ENCODE measurements at places on chromosomes 1 and 21.

GRCh38 chr1:30756545-30757351, 826 bp downstream of the LAPTM5 start:
- peak; percentile 83 for DNase-seq

- DNase-seq, result no peak
These were observed 5.2 kb upstream of the FAM89A start for GRCh38 chr1:231045286-231045685.

DNA sequence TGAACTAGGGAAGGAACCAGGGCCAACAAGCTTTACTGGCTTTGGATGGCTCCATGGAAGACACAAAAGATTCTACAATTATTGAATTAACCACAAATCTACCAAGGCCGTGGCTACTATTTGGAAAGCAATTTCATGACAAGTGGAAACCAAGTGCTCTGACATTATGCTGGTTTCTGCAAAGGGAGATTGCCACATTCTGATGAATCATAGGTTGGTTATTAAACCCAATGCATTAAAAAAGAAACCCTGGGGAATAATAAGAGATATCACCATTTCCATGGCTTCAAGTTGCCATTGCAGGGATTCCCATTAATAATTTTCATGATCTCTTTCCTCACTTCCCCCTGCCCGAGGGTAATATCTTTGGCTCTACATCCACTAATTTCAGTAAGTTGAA, 359.2 kb upstream of the NCAM2 start:
- DNase-seq, result no peak

GRCh38 chr1:109768820-109769219, 5.1 kb upstream of the EPS8L3 start:
- DNase-seq, result no peak

DNA sequence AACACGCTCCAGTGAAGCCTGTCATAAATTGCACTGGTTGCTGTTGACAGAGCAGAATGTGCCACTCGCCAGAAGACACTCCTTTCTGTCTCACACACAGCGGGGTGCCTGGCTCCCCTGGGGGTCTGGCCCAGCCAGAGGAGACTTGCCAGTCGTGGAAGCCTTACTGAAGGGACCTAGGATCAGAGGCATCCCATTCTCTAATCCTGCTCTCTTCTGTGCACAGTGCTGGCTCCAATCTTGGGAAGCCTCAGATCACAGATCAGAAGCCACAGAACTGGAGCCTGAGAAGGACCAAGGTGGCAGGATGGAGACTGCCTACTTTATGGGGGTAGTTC, 1.4 kb downstream of the SLC9A1 start:
- no peak for DNase-seq

GRCh38 chr1:101153692-101154091, 83.1 kb upstream of the S1PR1 start:
- no peak for DNase-seq

DNA sequence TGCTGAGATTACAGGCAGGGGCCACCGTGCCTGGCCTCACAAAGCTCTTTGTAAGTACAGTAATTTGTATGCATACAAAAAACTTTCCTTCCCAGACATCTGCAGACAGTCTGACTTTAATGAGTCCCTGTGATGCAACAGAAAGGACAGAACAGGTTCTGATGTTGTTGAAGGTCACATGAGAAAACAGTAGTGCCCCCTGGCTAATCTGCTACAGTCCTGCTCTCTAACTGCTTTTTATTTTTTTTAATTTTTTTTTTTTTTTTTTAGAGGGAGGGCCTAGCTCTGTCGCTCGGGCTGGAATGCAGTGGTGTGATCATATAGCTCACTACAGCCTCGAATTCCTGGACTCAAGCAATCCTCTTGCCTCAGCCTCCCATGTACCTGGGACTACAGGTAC, 36.7 kb downstream of the ACBD3 start:
- no peak for DNase-seq

GRCh38 chr1:70429219-70429618, 18.2 kb downstream of the CTH start:
- DNase-seq, result no peak

DNA sequence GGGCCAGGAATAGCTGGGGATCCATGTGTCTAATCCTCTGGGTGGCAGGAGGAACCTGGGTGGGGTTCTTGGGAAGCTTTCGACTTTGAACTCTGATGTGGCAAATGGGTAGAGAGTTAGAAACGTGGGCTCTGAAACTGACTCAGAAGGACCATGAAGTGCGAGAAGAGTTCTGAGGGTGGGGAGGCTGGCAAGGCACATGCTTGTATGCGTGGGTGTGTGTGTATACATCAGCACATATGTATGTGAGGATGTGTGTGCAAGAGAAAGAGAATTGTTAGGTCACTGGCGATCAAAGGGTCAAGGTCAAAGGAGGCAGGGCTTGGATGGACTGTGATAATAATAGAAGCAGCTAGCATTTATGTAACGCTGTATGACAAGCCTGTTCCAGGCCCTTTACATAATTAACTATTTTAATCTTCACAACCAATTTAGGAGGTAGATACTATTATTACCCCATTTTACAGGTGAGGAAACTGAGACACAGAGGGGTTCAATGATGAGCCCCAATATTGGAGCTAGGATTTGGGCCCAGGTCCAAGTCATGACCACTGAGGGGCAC, 84.5 kb upstream of the POU3F1 start:
- no peak for DNase-seq

- no peak for DNase-seq
These were observed 862.7 kb downstream of the NCAM2 start for GRCh38 chr21:21860888-21861287.

DNA sequence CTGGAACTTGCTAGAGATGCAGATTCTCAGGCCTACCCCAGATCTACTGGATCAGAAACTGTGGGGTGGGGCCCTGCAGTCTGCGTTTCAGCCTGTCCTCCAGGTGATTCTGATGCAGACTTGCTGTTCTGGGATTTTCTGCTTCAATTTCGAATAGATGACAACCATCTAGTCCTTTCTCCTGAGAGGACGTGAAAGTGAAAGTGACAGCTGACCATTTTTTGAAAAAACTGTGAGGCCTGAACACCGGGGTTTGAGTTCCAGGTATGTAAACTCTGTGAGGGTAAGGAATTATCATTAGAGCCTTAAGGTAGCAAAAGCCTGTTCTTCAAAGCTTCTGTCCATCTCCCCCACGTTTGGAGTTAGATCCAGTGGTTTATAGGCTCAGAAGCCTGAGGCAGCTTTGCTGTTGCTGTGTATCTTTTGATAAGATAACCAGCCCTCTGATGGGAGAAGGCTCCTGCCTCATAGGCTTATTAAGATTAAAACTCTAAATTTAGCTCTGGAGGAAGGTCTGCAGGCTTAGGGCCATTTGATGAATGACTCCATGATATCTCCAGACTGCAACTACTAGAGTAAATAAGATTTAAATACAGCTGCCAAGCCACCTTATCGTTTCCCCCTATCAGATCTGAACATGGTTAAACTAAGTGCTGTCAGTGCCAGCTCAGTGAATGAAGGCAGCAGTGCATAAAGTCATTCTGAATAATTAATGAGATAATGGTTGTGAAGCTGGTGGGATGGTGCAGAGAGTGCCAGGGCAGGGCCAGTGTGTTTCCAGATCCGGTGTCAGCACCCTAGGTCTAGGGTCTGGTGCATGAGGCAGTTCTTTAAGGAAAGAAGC, 335.2 kb downstream of the HHAT start:
- no peak for DNase-seq

- no peak for DNase-seq
These were observed 331.4 kb downstream of the VAV3 start for GRCh38 chr1:107633596-107633995.

- no peak for DNase-seq
These were observed 15.3 kb downstream of the ADORA1 start for GRCh38 chr1:203142684-203143408.

DNA sequence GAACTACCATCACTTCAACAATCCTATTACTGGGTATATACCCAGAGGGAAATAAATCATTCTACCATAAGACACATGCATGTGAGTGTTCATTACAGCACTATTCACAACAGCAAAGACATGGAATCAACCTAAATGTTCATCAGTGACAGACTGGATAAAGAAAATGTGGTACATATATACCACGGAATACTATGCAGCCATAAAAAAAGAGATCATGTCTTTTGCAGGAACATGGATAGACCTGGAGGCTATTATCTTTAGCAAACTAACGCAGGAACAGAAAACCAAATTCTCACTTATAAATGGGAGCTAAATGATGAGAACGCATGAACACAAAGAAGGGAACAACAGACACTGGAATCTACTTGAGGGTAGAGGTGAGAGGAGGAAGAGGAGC, 39.0 kb downstream of the KIAA0319L start:
- DNase-seq, result no peak
